ENCODE measurements at places on chromosomes 4 and X.

DNA sequence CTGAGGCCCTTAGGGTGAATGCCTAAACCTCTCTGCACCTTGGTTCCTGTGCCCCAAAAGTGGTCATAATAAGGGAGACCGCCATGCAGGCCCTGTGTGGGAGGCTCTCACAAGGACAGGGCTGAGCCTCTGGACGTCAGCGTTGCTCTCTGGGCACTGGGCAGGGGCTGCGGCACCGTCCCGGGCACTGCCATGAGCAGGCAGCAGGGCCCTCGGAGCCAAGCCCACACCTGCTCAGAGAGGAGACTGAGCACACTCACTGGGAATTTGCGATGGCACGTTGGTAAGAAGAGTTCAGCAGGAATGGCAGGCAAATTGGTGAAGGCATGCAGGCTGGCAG lies 123.4 kb downstream of the HMX1 start:
- no peak for DNase-seq

- DNase-seq, result no peak
Measured at GRCh38 chr4:143424276-143424675, 87.6 kb downstream of the GAB1 start.

DNA sequence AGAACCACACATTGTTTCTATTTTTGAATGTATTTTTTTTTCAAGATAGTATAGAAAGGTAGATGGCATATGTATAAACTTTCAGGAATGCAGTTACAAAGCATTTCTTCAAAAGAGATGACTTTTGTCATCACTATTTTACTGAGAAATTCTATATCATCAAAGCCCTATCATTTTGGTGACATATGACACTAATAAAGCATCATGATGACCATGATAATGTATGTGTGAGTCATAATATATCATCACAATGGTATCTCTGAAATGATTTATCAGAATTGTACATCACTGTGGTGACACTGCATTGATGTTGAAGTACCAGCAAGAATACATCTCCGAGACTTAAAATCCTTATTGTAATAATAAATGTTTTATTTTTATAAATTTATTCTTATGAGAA lies 1740.8 kb downstream of the PCDH7 start:
- no peak for DNase-seq

GRCh38 chrX:128106630-128107029 lies 54.4 kb upstream of the ACTRT1 start:
- no peak for DNase-seq

GRCh38 chr4:116489739-116490138 lies 595.6 kb downstream of the TRAM1L1 start:
- DNase-seq, result no peak

DNA sequence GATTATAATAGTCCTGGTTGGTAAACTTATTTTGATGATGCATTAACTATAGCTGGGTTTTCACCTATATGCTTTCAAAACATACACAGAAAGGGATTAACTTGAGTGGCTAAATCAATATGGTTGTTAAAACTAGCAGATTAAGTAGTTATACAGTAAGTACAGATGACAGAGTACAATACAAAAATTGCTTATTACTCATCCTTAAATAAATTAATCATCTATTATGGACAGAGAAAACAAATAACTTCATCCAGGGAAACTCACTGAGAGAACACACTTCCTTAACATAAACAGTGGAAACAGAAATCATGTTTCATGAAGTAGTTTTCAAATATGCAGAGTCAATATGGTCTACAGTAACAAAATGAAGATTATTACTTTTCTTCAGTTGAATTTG lies 133.4 kb downstream of the AREG start:
- no peak for DNase-seq

DNA sequence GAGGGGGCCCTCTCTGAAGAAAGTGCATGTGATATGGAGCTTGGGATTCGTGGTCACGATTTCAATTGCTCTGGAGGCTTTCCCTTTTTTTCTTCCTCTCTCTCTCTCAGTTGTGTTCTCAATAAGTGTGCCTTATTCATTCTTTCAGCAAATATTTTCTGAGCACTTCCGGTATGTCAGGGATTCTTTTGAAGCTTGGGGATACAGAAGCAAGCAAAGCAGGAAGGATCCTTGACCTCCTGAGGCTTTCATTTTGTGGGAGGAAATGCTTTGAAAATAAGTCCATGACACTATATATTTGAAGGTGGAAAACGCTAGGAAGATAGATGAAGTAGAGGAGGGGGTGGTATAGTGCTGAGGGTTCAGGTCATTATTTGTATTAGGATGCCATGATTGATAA lies 12.6 kb upstream of the GABRE start:
- DNase-seq, result no peak

DNA sequence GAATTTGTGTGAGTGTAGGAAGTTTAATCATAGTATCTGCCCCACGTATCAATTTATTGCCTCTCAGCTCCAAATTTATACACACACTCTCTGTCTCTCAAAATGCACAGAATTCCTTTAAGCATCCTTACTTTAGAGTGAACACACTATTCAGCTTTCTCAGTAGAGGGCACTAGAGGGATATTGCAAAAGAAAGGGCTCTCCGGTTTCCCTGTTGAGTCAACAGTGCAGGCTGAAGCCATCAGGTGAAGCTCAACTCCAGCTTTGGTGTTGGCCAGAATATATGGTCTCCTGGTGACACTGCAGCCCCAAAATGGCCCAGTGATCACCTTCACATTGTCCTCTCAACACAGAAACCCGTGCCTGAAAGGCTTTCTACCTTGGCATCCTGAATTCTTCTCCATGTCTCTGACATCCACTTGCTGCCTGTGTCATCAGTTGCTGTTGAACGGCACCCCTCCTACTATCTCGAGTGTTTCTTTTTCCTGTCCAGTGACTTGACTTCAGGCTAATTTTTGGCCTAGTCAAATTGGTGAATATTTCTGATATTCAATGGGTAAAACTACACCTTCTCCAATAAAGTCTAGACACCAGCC lies 670.5 kb downstream of the GABRG1 start:
- no peak for DNase-seq

- no peak for DNase-seq
Measured at GRCh38 chr4:99670409-99671073, 12.9 kb upstream of the C4orf54 start.

DNA sequence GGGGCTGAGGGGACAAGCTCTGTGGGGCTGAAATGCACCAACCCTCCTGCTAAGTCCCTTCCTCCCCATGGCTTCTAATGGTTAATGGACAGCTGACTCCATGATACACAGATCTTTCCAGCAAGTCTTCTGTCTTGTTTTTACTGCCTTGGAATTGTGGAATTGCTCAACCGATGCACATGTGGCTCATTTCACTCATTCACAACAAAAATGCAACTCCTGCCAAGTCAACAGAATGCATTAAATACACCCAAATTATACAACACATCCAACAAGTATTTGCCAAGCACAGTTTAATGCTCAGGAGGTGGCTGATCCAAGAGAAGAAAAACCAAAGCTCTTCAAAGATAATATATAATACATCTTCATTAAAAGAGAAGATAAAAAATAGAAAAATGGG lies 61.9 kb upstream of the PAGE4 start:
- no peak for DNase-seq

GRCh38 chr4:5940470-5941203 lies 47.8 kb upstream of the CRMP1 start:
- no peak for DNase-seq

GRCh38 chrX:2913118-2913517 lies 16.0 kb downstream of the ARSD start:
- no peak for DNase-seq

DNA sequence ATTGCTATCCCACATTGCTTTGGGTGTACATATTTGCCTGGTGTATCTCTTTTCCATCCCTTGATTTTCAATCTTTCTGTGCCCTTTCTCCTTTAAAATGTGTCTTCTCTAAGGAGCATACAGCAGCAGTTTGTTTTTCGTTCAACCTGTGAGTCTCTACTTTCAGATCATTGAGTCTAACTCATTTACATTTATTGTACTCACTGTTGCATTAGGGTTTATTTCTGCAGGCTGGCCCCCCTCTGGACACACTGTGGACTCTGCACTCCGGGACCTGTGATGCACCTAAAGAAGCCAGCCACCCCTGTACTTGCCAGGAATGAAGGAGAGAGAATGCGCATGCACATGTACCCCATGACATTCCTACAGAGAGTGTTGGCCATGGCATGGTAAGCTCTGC lies 93.0 kb downstream of the FAM53A start:
- DNase-seq, result no peak

- no peak for DNase-seq
Measured at GRCh38 chr4:17546222-17546621, 30.8 kb upstream of the LAP3 start.

DNA sequence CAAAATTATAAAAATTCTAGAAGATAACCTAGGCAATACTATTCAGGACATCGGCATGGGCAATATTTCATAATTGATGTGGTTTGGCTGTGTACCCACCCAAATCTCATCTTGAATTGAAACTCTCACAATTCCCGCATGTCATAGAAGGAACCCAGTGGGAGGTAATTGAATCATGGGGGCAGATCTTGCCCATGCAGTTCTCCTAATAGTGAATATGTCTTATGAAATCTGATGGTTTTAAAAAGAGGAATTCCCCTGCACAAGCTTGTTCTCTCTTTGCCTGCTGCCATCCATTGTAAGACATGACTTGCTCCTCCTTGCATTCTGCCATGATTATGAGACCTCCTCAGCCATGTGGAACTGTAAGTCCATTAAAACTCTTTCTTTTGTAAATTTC lies 77.7 kb downstream of the DDX60 start:
- no peak for DNase-seq

DNA sequence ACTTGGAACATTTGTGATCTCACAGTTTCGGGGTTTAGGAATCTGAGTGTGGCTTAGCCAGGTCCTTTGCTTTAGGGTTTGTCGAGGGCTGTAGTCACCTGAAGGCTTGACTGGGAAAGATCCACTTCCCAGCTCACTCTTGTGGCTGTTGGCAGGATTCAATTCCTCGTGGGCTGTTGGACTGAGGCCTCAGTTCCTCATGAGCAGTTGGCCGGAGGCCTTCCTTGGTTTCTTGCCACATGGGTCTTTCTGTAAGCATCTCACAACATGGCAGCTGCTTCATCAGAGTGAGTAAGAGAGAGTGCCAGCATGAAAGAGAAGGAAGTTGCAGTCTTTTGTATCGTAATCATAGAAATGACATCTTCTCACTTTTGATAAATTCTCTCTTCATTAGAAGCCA lies 11.1 kb downstream of the TXLNG start:
- no peak for DNase-seq

DNA sequence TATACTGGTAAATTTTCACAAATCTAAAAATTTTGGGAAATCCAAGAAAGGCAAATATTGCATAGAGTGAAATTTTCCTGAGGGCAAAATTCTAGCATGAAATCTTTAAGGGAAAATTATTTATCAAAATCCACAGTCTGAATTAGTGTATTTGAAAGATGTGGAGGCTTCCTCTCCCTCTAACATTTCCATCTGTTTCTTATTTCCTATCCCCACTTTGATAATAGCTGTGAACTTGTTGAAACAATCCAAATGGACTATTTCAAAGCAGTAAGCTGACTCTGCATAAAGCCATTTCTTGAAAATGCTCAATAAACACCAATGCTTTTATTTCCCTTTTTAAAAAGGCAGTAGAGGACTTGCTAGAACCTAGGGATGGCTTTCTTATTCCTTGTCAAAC lies 107.3 kb upstream of the PABPC4L start:
- no peak for DNase-seq

GRCh38 chr4:94160774-94161173 lies 46.9 kb upstream of the SMARCAD1 start:
- no peak for DNase-seq

DNA sequence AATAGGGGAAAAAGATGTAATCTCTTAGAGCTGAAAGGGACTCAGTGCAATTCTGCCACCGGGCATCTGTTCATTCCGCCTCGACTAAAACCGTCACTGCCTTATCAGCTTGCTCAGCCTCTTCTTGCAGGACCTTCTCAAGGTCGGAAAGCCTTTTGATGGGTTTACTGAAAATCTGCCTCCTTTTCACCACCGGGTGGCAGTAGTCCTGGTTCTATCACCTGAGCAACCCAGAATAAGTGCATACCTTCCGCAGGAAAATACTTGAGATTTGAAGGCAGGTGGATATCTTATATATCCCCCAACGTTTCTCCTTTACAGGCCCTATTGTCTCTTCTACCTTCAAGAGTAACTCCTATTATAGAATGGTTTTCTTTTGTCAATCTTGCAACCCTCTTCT lies 103.4 kb upstream of the PAK3 start:
- no peak for DNase-seq

GRCh38 chr4:74627093-74627492 lies 167.2 kb downstream of the BTC start:
- no peak for DNase-seq

- DNase-seq, result no peak
Measured at GRCh38 chrX:121227888-121228287, 180.5 kb downstream of the GLUD2 start.

DNA sequence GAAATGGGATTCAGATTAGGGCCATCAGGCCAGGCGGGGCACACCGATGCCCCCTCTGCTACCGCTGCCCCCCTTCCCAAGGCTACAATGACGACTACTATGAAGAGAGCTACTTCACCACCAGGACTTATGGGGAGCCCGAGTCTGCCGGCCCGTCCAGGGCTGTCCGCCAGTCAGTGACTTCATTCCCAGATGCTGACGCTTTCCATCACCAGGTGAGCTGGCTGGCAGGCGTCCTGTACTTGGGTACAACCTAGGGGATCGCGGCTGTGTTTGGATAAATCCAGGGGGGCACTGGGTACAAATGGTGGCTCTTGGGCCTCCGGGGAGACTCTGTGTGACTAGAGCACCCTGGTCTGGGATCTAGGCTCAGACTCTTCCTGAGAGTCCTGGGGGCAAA lies 1.1 kb downstream of the EMD start:
- DNase-seq, result no peak

- DNase-seq, result no peak
Measured at GRCh38 chrX:34918091-34918736, 24.4 kb upstream of the FAM47B start.

DNA sequence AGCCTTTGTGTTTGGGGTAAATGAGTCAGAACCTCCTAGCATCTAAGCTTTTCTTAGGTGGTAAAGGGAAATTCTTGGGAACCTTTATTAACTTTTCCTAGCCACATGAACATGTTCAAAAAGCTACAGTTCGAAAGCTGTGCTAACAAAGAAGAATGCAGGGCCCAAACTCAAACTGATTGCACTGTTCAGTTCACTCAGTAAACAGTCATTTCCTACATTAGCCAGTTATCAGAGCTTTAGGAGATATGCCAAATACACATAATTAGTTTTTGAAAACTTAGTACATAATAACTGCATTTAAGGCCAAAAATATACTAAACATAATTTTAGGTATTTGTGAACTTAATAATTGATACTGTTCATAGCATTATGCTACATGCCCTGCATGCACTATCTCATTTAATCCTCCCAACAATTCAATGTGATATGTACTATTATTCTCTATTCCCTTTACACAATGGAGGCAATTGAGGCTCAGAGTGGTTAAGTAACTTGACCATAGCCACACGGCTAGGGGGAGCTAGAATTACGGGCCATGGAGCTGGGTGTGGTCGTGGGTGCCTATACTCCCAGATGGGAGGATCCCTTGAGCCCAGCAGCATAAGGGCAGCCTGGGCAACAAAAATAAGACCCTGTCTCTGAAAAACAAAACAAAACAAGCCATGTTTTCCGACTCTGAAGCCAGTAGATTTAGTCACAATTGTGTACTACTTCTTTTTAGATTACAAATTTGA lies 43.9 kb upstream of the PDGFRA start:
- no peak for DNase-seq
